Forelimb muscle (tissue), 1 donor: ENCODE measurements at places on chromosomes 7 and 10. TPM values are rescaled to one million over a fixed set of nuclear protein-coding genes. Genes with fewer than 3 reads are reported as not detected.

- DNase-seq, result peak; percentile 22
These were observed 354.2 kb downstream of the DNAJB6 start for GRCh38 chr7:157690833-157691585.

DNA sequence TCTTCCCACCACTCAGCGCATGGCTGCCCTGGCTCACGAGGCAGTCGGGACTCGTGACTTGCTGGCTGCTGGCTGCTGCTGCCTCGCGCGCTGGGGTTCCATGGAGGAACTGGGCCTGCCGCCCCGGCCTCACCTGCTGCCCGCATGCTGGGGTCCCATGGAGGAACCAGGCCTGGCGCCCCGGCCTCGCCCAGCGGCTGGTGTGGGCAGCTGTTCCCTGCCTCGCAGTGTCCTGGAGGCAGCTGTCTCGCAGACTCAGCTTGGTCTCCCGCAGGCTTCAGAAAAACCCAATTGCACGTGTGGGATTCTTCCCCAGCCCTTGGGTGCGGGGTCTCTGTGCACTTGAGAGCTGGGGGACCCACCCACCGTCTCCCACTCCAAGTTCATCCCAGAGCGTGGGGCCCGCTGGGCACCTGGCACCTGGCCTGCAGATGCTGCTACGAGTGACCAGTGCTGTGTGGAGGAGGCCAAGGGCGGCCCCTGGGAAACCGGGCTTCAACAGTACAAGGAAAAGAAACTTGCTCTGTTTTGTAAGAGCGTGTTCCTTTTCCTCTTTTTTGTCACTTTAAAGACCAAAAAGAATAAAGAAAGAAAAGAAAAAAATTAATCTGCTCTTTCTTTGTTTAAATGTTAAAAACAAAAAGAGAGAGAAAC, 20.4 kb downstream of the PWWP2B start:
- no peak for DNase-seq

DNA sequence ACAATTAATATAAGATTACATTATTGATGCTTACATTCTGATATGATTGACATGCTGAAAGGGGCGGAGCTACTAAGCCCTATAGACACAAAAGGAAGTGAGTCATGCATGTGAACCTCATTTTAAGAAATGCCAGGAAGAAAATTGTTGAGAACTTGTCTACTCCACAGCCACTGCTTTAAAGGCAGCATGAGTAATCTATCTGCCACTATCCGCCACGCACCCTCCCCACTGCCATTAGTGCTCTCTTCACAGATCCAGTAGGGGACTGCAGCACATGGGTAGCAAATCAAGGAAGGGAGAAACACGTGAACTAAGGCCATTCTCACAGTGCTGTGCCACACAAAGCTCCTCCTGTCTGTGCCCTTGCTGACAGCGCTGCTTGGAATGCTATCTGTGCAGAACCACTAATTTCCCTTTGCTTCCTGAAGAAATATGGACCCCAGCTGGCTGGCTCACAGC, 524.8 kb downstream of the GRM8 start:
- no peak for DNase-seq

DNA sequence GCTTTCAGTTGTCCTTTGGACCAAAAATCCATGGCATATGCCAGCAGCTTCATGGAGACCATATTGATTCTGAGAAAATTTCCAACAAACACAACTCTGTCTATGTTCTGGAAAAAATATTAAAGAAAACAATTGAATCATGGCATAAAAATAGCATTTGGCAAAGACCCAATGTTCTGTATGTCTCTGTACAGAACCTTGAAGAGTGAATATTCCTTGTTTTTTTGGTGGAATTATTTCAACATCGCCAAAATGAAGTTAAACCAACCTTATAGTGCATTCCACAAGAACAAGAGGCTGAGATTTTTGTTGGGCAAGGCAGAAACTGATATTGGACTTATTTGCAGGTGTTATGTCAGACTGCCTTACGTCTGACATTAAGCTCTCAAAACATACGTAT, 53.3 kb upstream of the SLC16A12 start:
- DNase-seq, result no peak

DNA sequence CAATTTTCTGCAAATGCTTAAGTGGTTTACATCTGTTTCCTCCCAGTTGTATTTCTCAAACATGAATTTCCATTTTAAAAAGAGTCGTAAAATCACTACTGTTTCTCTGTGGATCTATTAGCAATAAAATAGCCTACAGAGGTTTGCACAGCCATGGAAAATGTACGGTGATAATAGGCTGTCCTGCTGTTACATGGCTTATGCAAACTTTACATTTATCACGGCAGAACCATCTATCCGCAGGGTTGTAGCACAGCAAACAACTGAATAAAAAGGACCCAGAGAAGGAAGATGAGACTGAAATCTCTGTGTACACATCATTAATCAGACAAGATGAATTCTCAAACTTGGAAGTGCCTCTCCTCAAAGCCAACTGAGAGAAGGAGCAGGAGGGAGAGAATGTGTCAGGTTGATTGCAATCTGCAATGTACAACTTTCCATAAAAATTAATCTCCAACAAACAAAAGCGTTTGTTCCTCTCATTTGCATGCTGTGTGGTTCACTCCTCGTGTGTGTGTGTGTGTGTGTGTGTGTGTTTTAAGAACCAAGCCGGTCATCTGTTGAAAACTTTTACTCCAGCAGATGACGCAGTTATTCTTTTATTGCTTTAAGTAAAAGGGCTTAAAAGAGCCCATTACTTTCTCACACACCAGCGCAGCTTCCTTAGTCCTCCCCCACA, 279.3 kb downstream of the SKAP2 start:
- DNase-seq, result no peak

- no peak for DNase-seq
These were observed 7.0 kb upstream of the ZNF862 start for GRCh38 chr7:149830997-149831740.

DNA sequence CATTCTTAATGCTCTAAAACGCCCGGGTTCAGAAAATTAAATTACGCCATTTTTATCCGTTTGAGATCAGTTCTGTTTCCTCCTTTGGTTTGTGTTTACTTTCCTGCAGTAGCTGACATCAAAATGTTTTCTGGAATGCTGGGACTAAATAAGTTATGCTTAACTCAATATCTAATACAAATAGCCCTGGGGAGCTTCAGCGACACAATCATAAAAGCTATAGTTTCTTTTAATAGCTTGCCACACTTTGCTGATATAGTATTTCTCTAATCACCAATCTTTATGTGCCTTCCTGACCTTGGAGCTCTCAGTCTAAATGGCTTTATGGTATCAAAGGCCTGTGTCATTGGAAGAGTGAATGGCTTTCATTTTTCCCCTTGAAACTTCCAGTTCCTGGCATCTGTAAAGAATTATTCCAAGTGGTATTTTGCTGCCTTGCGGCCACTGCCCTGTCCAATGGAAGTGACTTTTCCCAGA, 202.7 kb downstream of the HDAC9 start:
- no peak for DNase-seq

The SPDYE5 gene
- polyA plus RNA-seq, result 2.8 TPM

The ZPBP gene
- not detected for polyA plus RNA-seq

The ELFN1 gene
- polyA plus RNA-seq, result 4.7 TPM

The CCL24 gene
- 0.24 TPM for polyA plus RNA-seq
